ENCODE measurements at places on chromosomes 12 and 14.

DNA sequence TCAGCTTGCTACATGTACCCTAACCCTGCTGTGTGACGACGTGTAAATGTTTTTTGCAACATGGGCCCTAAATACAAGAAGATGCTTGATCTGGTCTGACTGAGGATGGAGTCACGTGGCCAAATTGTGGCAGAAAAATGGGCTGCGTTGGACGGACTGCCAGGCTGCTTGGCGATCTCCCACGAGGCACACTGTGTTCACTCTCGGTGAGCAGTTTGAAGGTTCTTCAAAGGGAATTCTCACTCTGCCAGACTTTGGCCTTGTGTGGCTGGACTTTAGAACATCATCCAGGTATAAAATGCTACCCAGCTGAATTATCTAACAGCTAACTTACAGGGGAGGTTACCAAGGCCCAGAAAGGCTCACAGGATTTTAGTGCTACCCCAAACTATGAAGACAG, 85.1 kb downstream of the KDM2B start:
- DNase-seq = no peak

- no peak for DNase-seq
Measured at GRCh38 chr14:33249233-33249820, 310.6 kb downstream of the NPAS3 start.

- no peak for DNase-seq
Measured at GRCh38 chr12:14387219-14387871, 21.9 kb downstream of the ATF7IP start.

DNA sequence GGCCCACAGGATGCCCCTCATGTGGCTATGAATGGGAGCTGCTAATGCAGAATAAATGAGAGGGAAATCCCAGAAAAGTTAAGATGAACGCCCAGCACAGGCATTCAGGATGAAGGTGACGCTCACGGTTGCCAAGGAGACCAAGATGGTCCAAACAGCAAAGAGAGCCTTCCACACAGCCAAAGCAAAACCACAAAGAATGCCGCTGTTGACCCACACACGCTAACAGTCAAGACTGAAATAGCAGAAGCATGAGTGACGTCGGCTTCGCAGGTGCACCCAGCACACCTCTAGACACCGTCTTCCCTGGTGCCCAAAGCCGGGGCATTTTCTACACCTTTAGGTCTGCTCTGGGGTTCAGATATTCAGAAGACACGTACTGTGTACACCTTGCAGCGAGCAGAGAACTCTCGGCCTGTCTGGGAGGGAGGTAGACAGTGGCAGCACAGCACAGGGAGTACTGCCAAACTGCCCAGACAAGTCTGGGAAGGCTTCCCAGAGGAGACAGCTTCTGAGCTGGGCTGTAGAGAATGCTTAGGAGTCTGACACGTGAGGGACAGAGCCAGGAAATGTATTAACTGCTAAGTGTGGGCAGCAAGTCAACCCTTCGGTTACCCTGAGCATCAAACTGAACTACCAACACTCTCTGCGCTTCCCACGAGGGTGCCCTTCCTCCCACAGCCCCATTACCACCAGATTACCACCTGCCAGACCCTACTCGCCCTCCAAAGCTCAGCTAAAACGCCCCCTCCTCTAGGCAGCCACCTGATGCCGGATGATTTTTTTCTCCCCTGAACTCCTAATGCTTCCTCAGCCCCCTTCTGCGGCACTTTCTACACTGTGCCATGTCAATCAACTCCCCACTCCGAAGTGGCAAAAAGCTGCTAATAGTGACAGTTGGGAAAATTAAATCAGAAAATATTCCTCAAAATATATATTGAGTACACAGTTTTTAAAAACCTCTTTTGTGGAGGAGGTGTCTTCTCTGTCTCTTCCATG, 50.1 kb downstream of the CCDC88C start:
- DNase-seq = no peak

- no peak for DNase-seq
Measured at GRCh38 chr14:22843123-22843925, 6.9 kb downstream of the MMP14 start.

- no peak for DNase-seq
Measured at GRCh38 chr12:103840462-103840875, 565 bp downstream of the NT5DC3 start.

GRCh38 chr12:49555631-49556390, 12.1 kb downstream of the MCRS1 start:
- no peak for DNase-seq
